ENCODE measurements at places on chromosomes 6 and 20. TPM values are rescaled to one million over a fixed set of nuclear protein-coding genes. Genes with fewer than 3 reads are reported as not detected.
A peak's percentile ranks its signal among the peaks of the same experiment; 100 is the strongest.

GRCh38 chr6:44906761-44907160 lies 421.4 kb upstream of the RUNX2 start:
- DNase-seq, result no peak

NRSN1 gene
- total RNA-seq, result 6.5 TPM

- DNase-seq, result no peak
These were observed 10.4 kb downstream of the DACT2 start for GRCh38 chr6:168309183-168309582.

GRCh38 chr20:15992564-15992963 lies 580.7 kb downstream of the KIF16B start:
- DNase-seq, result no peak

HTR1B gene
- total RNA-seq, result 17.1 TPM

- DNase-seq, result peak; percentile 26
These were observed 3.6 kb upstream of the MATN4 start for GRCh38 chr20:45311589-45312211.

TREML2 gene
- total RNA-seq, result 0.72 TPM

GRCh38 chr6:135008072-135008940 lies 46.3 kb downstream of the HBS1L start:
- DNase-seq, result no peak

- DNase-seq, result no peak
These were observed 61.6 kb upstream of the JAG1 start for GRCh38 chr20:10735195-10735949.

EYS gene
- total RNA-seq, result 17.3 TPM

ABHD16B gene
- total RNA-seq, result not detected

ZNF334 gene
- 12.0 TPM for total RNA-seq

DNA sequence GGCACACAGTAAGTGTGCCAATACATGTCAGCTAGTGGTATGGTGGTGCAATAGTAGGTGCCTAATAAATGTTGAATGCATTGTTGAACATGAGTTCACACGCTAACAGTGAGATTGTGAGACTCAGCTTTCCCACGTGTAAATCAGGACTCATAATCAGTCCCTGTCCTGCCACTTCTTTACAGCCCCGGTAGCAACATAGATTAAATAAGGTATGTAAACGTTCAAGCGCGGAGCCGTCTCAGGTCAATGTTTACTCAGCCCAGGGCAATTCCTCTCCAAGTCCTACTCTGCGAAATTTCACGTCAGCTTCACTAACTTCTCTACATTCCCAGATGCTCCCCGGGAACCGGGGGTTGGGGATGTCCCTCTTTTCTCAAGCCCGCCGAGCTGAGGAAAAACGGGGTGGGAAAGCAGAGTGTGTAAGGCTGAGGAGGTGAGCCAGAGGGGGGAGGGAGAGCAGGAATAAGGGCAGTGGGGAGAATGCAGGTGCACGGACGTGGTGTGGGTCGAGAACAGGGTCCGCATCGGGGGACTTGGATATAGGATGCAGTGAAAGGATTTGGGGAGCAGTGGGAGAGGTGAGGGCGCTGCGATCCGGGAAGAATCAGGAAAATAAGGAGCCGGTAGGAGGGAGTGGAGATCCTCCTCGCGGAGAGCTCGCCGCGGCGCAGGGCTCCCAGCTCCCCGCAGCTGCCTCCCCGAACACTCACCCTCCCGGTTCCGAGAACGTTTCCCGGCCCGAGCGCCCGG lies 544 bp upstream of the TP53INP2 start:
- DNase-seq, result peak; percentile 34

GRCh38 chr6:107221519-107221918 lies 106.2 kb upstream of the BEND3 start:
- no peak for DNase-seq

DNA sequence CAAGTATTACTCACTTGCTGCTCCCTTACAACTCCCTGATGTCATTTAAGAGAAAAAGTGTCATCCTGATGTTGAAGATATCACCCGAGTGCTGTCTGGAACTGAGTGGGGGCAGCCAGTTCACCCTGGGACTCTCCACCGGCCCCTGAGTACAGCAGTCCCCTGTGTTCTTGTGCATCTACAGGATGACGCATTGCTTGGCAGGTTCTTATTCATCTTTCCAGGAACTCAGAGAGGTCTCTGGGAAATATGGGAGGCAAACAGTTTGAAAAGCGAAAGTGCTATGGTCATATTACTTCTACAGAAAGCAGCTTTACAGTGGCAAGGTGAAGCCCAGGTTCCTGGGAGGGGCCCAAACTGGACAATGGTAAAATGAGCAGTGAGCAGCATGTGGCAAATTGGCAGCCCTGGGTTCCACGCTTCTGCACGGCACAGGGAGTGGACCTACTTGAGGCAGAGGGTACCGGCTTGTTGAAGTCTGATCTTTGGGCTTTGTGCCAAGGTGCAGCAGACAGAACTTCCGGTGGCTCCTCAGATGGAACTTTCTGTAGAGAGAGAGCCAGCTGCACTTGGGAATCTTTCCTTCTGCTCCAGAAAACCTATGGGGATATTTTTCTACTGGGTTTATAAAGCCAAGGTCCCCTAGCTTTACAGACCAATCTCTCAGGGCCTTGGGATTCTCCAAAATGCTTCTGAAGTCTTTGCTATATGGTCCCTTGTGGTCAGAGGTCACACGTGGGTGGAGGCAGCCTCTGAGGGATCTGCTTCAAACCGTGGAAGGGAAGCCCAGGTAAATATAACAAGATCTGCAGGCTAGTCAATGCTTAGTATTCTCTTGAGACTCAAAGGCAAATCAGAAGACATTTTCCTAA lies 128.3 kb downstream of the MAP3K7 start:
- DNase-seq, result no peak

- no peak for DNase-seq
These were observed 160.3 kb downstream of the EDN1 start for GRCh38 chr6:12450467-12450866.

GRCh38 chr20:53778041-53778516 lies 184.4 kb upstream of the ZNF217 start:
- DNase-seq, result no peak

SLC16A10 gene
- 36.8 TPM for total RNA-seq

DNA sequence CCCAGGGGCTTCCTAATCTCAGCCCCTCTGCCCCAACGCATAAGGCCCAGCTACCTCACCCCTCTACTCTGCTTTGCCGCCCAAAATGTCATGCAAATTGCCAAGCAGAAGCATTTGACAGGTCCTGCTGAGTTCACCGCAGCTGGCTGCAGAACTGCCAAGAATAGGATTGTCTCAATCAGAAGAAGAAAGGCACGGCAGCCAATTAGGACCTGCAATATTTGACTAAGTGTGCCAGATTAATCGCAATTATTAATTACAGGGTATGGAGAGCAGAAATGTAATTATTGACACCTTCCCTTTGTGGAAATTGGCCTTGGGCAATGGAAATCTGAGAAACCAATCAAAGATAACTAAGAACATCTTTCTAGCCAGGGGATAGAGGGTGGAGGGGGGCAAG lies 318.6 kb downstream of the LRFN2 start:
- DNase-seq, result no peak

FOXF2 gene
- total RNA-seq, result 0.96 TPM

DNA sequence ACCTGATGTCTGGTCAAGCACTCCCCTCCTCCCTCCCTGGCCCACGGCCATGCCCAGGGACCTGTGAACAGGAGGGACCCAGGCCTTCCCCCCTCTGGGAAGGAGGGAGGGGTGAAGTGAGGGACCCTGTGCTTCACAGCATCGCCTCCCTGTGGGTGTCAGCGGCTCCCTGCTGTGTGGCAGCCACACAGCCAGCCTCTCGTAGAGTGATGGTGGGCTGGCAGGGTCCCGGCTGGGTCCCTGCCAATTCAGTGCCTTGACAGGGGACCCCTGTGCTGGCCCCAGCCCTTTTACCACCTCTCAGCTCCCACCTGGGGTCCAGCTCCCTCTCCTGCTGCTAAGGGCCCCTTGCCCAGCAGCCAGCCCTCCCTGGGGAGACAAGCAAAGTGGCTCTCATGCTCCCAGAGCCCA lies 31.3 kb upstream of the GRM4 start:
- DNase-seq, result no peak

RGL2 gene
- total RNA-seq, result 15.4 TPM

- DNase-seq, result no peak
These were observed 27.1 kb upstream of the FABP7 start for GRCh38 chr6:122752459-122752858.

DNA sequence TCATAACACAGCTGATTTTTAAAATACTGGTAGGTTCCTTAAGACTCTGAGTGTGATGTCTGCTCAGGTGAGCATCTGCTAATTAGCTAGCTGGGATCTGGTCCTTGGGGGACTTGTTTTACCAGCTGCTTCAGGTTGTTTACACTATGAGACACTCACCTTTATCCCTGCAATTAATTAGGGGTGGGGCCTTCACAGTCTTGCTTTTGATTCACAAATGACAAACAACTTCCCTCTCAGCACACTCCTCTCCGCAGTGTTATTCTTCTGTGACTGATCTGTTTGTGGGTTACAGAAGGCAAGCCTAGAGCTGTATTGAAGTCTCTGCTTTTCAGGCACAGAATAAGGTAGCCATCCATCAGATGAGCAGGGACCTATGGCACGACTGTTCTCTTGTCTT lies 62.0 kb upstream of the CD83 start:
- no peak for DNase-seq

DNA sequence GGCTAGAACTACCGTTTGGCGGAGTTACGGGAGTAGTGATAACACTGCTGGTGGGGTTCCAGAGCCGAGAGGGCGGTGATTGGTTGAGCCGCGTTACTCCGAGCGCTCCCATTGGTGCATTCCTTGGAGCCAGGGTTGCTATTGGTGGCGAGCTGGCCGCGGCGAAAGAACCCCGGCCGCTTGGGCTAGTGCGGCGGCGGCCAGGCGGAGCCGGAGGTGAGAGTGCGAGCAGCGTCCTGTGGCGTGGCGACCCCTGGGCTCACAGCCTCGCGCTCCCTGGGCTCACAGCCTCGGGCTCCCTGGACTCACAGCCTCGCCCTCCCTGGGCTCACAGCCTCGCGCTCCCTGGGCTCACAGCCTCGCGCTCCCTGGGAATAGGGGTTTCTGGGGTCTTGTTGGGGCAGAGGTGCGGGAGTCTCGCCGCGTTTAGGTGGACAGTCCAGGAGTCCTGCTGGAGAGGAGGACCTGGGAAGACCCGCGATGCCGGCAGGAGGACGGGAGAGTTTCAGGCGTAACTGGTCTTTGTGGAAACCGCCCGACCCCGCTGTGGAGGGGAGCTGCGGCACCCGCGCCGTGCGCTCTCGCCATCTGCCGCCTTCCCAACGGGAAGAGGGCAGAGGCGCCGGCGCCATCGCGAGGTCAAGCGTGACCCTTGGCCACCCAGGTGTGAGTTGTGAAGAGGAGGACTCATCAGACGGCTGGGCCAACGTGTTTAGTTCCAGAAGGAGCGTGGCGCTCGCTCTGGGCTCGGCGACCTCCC lies 12.2 kb downstream of the PRDM13 start:
- DNase-seq, result no peak

GRCh38 chr6:43180985-43181384 lies 1.0 kb upstream of the CUL9 start:
- DNase-seq, result no peak

ROMO1 gene
- 37.6 TPM for total RNA-seq

APCDD1L gene
- 7.7 TPM for total RNA-seq

GRCh38 chr6:235763-236360 lies 56.4 kb upstream of the DUSP22 start:
- peak; percentile 36 for DNase-seq

DNA sequence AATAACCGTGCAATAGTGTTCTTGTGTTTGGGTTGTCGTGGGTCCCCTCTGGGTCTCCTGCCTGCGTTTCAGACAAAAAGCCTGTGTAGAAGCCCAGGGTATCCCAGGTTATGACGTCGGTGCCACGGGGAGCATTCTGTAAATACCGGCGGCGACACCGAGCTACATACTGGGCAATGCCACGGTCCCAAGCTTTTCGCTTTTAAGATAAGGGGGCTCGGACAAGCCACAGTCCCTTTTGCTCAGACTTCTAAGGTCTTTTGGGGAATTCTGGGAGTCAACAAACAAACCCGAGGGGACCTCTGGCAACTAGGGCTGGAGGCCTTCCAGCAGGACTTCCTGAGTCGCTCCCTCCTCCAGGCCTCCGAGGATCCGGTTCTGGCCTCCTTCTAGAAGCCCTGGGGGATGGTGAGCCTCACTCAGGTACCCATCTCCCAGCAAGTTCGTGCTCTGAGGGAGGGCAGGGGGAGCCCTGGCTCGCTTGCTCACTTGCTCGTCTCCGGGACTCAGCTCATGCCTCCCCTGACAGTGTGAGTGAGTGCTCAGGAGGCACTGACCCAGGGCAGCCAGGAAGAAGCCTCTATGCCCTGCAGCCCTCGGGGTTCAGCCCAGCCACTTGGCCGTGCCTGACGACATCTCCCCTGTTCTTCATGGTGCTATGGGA lies 62.4 kb upstream of the MRPS10 start:
- DNase-seq, result peak; percentile 36

- DNase-seq, result no peak
These were observed 75.4 kb downstream of the ANKEF1 start for GRCh38 chr20:10110151-10110550.

CENPW gene
- total RNA-seq, result 1.9 TPM

DNA sequence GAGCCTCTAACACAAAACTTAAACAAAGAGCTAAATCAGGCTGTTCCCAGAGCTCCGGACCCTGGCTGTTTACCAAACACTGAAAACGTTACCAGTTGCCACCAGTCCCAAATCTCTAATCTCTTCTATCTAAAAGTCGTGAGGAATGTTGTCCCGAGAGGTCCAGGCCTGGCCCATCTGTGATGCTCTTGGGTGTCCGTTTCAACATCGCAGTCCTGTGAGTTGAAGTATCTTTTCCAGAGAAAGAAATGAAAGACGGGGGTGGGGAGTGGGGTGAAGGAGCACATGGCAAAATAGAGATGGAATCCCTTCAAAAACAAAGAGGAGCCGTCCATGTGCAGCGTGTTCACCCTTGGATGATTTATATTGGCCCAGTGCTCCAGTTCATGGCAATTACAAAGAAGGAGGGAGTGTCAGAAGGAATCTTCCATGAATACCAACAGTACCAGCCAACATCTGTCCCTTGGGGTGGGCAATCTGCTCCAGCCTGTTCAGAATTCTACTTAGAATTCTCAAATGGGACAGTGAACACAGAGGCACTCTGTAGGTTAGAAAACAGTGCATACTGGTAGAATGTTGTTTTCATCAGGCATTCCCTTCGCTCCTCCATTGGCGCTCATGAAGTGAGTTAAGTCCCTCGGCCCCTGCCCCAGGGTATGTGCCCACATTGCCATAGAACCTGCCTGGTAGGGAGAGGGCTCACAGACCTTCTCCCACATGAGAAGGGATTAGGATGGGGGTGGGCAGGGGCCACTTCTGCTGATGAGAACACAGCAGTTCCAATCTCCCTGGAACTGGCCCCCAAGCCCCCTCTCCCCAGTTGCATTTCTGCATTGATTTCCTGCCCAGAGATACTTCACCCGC lies 112.1 kb downstream of the LY86 start:
- DNase-seq, result no peak

GRCh38 chr6:147604373-147604772 lies 95.9 kb downstream of the SAMD5 start:
- peak; percentile 18 for DNase-seq

SLC22A7 gene
- not detected for total RNA-seq

DNA sequence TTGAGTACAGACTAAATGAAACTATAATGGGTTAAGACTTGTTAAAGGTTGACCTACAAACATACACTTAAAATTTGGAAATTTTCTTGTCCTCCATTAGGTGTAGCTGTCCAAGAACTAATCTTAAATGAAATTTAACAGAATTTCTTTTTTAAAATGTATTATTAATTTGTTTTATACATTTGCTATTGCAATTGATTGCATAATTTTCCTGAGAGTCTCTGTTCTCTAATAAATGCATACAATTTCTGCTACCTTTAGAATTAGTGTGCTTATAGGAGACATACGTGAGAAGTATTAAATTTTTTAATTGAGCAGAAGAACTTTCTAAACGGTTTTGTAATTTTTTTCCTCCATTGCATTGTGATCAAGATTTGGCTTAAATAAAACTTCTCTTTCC lies 1.5 kb downstream of the FAM135A start:
- no peak for DNase-seq
